ENCODE measurements at places on chromosomes 2 and 18. TPM values are rescaled to one million over a fixed set of nuclear protein-coding genes. Genes with fewer than 3 reads are reported as not detected.

- DNase-seq: no peak
Observed at GRCh38 chr2:128367601-128368359, 49.1 kb upstream of the HS6ST1 start.

GRCh38 chr2:28101892-28102291, 211.4 kb downstream of the BABAM2 start:
- no peak for DNase-seq

DNA sequence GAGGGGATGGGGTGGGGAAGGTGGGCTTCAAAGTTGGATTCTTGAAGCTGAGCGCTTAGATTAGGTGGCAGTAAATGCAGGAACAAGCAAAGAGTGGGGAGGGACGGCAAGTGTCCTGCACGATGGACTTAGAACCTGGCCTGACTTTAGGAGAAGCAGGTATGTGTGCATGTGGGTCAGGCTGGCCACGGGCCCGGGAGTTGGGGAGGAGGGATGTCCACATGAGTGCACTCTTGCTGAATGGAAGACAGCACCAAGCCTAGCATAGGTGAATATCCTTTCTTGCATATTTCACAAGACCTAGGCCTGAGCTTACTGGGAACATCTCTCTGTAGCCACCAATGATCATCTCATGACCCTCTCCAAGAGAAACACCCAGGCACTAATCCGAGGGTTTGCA, 96.1 kb downstream of the DDX1 start:
- DNase-seq: no peak

The SLC19A3 gene
- not detected for total RNA-seq

The RGPD3 gene
- total RNA-seq: 0.27 TPM
